ENCODE measurements at places on chromosomes 7 and 10. TPM values are rescaled to one million over a fixed set of nuclear protein-coding genes. Genes with fewer than 3 reads are reported as not detected.

DNA sequence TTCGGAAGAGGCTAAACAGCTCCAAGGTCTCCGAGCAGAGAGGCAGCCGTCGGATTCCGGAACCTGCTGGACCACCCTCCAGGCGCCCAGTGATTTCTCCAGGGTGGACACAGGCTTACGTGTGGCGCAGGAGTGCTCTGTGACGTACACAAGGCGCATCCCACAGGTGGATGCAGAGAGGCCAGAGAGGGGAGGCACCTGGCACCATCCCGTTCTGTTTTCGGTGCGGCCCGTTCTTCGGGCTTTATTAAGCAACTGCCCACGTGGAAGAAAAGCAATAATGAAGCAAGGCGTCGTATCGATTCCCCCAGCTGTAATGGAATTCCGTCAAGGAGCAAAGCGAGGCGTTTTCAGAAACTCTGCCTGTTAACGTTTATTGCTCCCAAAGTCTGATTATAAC is 163.6 kb downstream of the PTPRN2 start:
- no peak overlapping the region for H3K4me3 ChIP-seq
- no peaks in the 10 kb centered on the region for H3K4me1 ChIP-seq
- peak; percentile 48 for DNase-seq
- H3K27ac ChIP-seq: no peak overlapping the region

- H3K27me3 ChIP-seq: no peaks in the 10 kb centered on the region
- H3K4me1 ChIP-seq: peaks cover 82% of the 10 kb centered on the region
- H3K4me3 ChIP-seq: peak overlapping the region; percentile 26
Observed at GRCh38 chr10:69327463-69328379, 49.4 kb downstream of the HK1 start.

DNA sequence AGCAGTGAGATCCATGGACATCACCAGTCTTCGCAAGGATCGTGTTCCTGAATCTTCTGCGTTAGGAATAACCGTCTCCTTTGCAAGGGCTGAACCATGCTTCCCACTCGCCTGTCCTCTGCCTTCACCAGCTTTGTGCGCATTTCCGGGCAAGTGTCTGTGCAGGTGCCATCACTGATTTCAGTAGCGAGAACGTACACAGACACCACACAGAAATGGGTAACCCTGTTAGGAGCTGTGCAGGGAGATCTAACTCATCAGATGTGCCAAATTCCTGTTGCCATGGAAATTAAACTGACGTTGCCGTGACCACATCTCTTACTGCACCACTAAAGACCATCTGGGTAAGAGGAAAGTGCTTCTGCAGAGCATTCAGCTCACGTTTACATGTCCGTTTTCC is 146.3 kb downstream of the DIP2C start:
- no peak overlapping the region for H3K4me3 ChIP-seq
- H3K4me1 ChIP-seq: peaks cover 33% of the 10 kb centered on the region
- H3K27ac ChIP-seq: no peak overlapping the region
- peak; percentile 29 for DNase-seq
- H3K27me3 ChIP-seq: no peaks in the 10 kb centered on the region

- DNase-seq: no peak
- H3K4me3 ChIP-seq: peak overlapping the region; percentile 3
- no peaks in the 10 kb centered on the region for H3K4me1 ChIP-seq
- H3K27me3 ChIP-seq: peaks cover 82% of the 10 kb centered on the region
- no peak overlapping the region for H3K27ac ChIP-seq
Observed at GRCh38 chr10:123150271-123150985, 2.5 kb downstream of the HMX2 start.

DNA sequence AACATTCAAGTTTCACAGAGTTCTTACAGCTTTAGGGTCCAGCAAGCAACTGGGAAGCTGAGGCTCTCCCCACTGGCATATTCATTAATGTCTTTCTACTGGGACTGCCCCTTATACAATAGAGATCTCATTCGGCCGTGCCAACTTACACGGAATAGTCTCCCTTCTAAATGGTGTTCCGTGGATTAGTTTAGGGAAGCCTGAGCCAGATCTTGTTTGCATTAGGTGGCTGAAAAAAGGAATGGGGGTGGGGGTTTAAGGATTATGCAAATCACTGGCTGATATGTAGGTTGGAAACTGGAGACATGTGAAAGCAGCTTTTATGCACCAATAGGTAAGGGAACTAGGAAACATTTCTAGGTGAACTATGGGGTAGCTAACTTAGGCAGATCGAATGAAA is 218.3 kb downstream of the TRIL start:
- H3K27ac ChIP-seq: no peak overlapping the region
- DNase-seq: no peak
- H3K36me3 ChIP-seq: no peaks in the 10 kb centered on the region

GRCh38 chr7:76425156-76425555 is 406 bp downstream of the ZP3 start:
- no peak overlapping the region for H3K4me3 ChIP-seq
- no peaks in the 10 kb centered on the region for H3K4me1 ChIP-seq
- H3K36me3 ChIP-seq: no peaks in the 10 kb centered on the region
- DNase-seq: no peak
- no peaks in the 10 kb centered on the region for H3K27me3 ChIP-seq
- H3K27ac ChIP-seq: no peak overlapping the region

TRIM50 gene
- total RNA-seq: 0.54 TPM

GRCh38 chr7:66769833-66770512 is 29.4 kb downstream of the RABGEF1 start:
- peaks cover 14% of the 10 kb centered on the region for H3K4me1 ChIP-seq
- H3K27ac ChIP-seq: peak overlapping the region; percentile 27
- DNase-seq: no peak

- no peak overlapping the region for H3K27ac ChIP-seq
- DNase-seq: no peak
- no peak overlapping the region for H3K4me3 ChIP-seq
- H3K36me3 ChIP-seq: no peaks in the 10 kb centered on the region
Observed at GRCh38 chr10:110706690-110707098, 62.6 kb downstream of the RBM20 start.

PGAM2 gene
- 0.71 TPM for total RNA-seq

GRCh38 chr10:126903656-126904360 is 1.4 kb upstream of the DOCK1 start:
- no peaks in the 10 kb centered on the region for H3K27me3 ChIP-seq
- H3K4me1 ChIP-seq: peaks cover 18% of the 10 kb centered on the region
- DNase-seq: no peak
- no peak overlapping the region for H3K27ac ChIP-seq
- H3K36me3 ChIP-seq: no peaks in the 10 kb centered on the region

PPP1R17 gene
- total RNA-seq: not detected

GRCh38 chr7:142440219-142440905 is 182.5 kb upstream of the PRSS58 start:
- H3K27me3 ChIP-seq: no peaks in the 10 kb centered on the region
- no peak for DNase-seq
- H3K36me3 ChIP-seq: no peaks in the 10 kb centered on the region
- no peak overlapping the region for H3K27ac ChIP-seq
- H3K4me3 ChIP-seq: no peak overlapping the region
- H3K4me1 ChIP-seq: no peaks in the 10 kb centered on the region

- H3K4me1 ChIP-seq: no peaks in the 10 kb centered on the region
- H3K36me3 ChIP-seq: no peaks in the 10 kb centered on the region
- H3K4me3 ChIP-seq: no peak overlapping the region
- DNase-seq: no peak
- H3K27ac ChIP-seq: no peak overlapping the region
Observed at GRCh38 chr7:22663357-22663718, 63.7 kb upstream of the IL6 start.

FZD8 gene
- total RNA-seq: 11.3 TPM

GRCh38 chr7:132076301-132077035 is 499.8 kb downstream of the PLXNA4 start:
- no peaks in the 10 kb centered on the region for H3K4me1 ChIP-seq
- no peaks in the 10 kb centered on the region for H3K27me3 ChIP-seq
- H3K4me3 ChIP-seq: no peak overlapping the region
- no peak for DNase-seq
- no peak overlapping the region for H3K27ac ChIP-seq

CACUL1 gene
- total RNA-seq: 50.7 TPM

ASL gene
- total RNA-seq: 21.3 TPM

SKIDA1 gene
- 0.82 TPM for total RNA-seq

DNA sequence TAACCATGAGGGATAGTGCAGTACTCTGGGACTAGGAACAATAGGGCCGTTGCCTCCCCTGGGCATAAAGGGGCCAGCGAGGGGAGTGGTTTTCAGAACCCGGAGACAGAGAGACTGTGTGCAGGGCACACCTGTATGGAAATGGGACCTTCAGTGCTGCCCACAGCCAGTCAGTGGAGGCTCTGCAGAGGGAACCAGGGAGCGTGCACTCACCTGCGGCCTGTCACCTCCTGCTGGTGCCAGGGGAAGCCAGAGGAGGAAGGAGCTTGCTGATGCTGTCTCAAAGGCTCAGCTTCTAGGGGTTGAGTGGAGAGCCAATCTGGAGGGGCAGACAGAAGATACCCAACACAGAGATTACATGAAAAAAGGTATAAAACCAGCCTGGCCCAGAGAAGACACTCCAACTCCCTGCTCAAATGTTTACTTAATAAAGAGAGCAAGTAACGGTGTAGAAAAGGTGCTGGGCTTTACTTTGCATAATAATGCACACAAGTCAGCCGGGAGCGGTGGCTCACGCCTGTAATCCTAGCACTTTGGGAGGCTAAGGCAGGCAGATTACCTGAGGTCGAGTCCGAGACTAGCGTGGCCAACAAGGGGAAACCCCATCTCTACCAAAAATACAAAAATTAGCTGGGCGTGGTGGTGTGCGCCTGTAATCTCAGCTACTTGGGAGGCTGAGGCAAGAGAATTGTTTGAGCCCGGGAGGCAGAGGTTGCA is 35.5 kb upstream of the WAPL start:
- H3K27me3 ChIP-seq: no peaks in the 10 kb centered on the region
- H3K4me3 ChIP-seq: no peak overlapping the region
- no peaks in the 10 kb centered on the region for H3K4me1 ChIP-seq

- no peaks in the 10 kb centered on the region for H3K36me3 ChIP-seq
- DNase-seq: peak; percentile 22
- no peaks in the 10 kb centered on the region for H3K27me3 ChIP-seq
- no peak overlapping the region for H3K27ac ChIP-seq
- H3K4me3 ChIP-seq: no peak overlapping the region
Observed at GRCh38 chr10:96414303-96414702, 55.5 kb upstream of the OPALIN start.

All from sigmoid colon (tissue), 7 donors.